ENCODE measurements at places on chromosomes 6 and 20.

DNA sequence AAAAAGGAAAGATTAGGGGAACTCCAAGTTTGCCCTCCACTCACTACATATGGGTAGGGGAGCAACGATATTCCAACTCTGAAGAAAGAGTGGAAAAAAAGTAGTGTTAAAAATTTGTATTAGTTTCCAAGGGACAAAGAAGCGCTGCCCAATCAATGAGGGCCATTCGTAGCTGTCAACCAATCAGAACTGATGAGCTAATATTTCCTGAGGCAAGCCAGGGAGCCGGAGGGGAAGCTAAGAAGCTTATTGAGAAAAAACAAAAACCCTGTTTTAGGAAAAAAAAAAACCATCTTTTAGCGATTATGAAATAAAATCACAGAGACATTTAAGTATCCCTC is 59.5 kb downstream of the TRIM38 start:
- no peak for DNase-seq

- DNase-seq, result no peak
Measured at GRCh38 chr6:136803608-136804007, 11.3 kb upstream of the MAP3K5 start.

DNA sequence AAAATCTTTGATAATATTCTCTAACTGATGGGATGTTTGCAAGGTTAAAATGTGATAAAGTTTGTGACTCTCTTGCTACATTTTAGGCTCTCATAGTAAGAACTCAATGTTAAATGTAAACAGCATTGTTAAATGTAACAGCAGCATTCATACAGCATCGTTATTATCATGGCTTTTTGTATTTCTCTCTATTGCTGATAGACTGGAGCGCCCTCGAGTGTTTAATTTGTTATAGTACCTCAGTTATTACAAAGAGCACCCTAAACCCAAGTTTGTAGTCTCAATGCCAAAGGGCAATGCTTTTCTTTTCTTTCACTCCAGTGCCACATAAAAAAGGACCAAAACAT is 14.9 kb upstream of the TTPAL start:
- no peak for DNase-seq

DNA sequence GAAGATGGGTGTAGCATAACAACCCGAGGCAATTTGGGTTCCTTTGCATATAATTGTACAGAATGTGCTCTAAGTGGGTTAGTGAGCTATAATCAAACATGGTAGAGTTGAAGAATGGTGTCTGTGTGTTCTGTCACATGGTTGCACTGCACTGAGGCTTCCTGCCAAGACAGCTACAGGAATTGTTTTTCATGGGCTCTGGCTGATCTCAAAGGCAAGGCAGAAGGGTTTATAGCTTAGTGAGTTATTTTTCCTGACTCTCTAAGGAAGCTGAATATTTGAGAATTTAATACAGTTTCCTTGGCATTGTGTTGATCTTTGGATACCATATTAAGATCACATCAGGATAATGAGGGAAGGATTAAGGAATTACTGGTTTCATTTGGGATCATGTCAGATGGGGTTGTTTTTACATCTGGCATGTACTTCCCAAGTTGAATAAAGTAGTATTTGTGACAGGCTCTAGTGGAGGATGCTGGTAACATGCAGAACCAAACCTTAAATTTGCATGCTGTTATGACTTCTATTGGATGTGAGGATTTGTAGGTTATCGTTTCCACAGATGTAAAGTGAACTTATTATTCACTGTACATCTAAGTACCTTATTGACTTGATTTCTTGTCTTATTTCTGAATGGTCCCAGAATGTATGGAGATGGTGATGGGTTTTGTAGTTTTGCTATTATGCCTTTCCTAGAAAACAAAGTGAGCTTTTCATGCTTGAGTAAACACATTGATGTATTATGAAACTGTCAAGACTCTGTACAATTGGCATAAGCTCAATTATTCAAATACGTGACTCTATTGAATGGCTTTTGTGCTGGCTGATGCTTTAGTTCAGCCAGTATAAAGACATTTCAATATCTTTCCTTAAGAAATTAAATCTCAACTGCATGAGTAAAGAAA is 43.3 kb downstream of the LRRC1 start:
- no peak for DNase-seq

GRCh38 chr20:62786157-62786556 is 10.1 kb upstream of the MRGBP start:
- DNase-seq, result no peak

DNA sequence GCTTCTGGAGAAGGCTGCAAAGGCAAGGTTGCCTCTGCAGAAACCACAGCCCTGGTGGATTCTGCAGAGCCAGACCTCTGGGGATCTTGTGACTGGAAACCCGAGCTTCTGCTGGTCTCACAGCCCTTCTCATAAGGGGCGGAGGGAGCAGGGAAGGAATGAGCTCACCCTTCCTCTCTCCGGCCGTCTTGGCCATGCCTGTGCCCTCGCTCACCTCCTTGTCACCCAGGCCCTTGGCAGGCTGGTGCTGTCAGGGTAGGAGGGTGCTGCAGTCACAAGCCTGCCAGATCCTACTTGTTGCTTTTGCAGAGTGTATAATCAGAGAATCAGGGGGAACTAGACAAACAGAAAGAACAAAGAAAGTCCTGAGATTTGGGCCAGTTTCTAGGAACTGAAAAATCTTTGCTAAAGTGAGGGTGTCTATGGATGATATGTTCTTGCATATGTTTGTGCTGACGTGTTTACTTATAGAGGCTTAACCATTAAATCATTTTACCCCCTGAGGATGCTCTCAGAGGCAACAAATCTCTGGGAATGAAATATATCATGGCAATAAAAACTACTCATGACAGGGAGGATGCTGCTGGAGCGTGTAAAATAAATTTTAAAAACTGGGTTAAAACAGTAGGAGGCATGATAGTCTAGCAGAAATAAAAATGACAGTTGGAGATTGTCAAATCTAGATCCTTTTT is 244.9 kb upstream of the SOX4 start:
- no peak for DNase-seq

- DNase-seq, result no peak
Measured at GRCh38 chr6:4814212-4814611, 38.0 kb downstream of the CDYL start.

DNA sequence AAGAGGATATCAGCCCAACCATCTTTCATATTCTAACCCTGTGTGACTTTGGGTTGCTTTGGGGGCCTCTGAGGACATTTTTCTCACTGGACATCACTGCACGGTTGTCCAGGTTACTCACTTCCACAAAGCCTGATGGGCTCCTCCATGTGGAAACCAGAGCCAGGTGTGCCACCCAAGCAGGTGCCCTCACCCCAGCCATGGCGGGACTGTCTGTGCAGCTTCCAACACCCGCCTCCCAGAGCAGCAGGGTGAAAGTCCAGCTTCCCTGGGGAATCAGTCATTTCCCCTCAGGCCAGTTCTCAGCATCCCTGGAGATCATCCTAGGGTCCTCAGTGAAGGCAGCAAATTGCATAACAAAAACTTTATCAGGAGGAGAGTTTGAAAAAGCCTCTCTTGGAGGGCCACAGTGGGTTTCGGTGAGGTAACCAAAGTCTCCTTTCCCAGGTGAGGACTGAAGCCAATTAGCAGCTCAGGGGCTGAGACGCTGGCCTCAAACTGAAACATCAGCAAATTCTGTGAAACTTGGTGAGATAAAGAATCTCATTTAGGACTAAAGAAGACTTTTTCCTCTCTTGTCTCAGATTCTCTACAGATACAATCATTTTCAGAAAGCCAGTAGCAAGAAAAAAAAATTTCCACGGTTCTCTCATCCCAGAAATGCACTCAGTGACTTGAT is 289.6 kb upstream of the CDH4 start:
- no peak for DNase-seq

GRCh38 chr6:77425216-77425615 is 38.1 kb downstream of the HTR1B start:
- no peak for DNase-seq

GRCh38 chr6:146017672-146018071 is 11.2 kb upstream of the GRM1 start:
- DNase-seq, result no peak

DNA sequence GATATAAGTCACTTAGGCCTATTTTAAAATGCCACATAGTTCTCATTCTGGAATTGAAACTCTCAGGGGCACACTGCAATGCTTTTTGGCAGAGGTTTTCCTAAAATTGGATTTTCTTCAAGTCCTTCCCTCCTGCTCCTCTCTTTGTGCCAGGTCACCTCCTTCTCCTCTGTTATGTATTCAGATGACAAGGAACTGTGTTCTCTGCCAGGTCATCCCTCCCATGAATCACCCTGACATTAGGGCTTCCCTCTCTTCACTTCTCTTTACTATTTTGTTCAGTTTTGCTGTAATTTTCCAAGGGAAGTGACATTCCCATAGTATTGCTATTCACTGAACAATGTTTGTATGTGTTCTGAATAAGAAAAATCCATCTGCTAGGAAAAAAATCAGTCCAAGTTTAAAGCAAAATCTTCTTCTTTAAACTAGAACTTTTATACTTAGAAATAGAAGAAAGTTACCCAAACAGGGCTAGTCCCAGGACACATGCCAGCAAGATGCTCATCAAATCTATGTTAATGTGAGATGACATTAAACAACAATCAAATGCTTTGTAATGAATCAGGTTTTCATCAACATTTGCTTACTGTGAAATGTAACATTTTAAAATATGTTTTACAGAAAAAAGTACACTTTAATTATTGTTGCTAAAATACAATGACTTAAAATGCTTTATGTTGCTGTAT is 461.1 kb downstream of the MMUT start:
- DNase-seq, result no peak

DNA sequence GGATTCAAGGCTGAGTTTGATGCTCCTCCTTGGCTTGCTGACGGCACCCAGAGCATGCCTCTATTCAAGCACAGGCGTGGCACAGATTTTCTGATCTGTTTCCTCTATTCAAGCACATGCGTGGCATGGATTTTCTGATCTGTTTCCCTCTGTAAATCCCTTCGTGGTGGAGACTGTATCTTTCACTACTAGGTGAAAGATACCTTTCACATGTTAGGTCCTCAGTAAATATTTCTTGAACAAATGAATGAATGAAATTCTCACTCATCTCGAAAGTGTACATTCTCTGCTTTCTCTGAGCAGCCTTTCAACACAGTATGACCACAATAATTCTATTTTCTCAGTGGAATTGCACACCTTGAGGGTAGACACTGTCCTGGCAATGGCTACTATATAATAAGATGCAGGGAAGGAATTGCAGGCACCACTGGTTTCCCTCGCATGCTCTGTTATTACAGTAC is 72.6 kb upstream of the F13A1 start:
- no peak for DNase-seq

- no peak for DNase-seq
Measured at GRCh38 chr20:32204205-32205109, 3.1 kb downstream of the PLAGL2 start.

DNA sequence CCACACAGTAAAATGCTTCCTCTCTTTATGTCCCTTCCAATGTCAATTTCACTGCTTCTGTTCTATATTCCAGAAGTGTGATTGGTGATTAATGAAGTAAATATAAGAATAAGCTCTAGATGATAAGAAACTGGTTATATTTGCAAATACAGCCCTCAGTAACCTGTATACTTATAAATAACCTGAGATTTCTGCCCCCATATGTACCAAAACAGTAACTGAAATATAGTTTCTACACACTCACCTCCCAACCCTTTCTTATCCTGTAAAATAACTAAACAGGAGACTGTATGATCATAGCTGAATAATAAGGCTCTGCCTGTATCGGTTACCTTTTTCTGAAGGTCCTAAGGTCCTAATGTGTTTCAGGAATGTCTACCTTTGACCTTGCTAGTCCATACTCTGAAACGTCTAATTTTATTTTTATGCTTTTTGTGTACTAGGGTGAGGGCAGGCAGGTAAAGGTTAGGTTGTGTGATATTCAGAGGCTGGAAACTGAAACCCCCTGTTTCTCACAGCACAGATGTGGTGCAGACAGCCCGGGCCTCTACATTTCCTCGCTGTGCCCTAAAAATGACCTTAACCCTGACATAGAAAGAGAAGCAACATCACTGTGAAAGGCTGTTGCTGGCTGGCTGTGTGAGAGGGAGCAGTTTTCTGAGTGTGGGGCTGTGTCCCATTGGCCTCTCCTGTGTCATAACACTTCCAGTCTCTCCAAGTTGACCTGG is 378.8 kb downstream of the CENPW start:
- DNase-seq, result no peak

DNA sequence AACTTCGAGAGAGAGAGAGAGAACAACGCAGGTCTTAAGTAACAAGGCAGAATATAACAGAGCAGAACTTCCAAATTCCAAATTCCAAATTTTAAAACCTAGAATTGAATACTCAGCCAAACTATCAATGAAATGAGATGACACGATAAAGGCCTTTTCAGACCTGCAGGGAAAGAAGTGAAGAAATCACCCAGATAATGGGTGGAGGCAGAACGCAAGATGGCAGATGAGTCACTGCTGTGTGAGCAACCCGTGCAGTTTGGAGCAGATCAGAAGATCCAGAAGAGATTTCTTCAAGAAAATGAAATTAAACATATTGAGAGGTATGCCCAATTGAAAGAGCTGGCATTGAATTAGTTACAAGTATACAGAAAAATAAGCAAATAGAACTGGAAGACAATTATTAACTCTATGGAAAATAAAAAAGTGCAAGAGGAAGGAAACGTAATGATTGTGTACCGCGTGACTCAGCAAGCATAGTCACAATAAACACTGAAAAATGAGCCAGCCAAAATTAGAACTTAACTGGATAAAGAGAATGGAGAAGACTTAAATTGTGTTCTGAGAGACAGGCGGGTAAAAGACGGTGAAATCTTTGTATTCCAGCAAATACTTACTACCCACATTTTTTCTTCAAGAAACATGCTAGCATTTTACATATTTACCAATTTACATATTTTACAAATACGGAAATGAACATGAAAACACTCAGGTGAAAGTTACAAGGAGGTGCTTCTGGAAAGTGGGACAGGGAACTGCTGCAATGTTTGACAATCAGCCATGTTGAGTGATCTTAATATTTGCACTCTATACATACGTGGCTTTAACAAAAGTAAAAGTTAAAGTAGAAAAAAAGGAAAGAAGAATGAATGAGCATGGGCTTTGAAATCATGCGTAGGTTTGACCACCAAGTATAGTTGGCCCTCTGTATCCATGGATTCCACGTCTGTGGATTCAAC is 87.9 kb upstream of the CDYL start:
- no peak for DNase-seq

- DNase-seq, result peak; percentile 51
Measured at GRCh38 chr6:36650848-36651478, 27.6 kb upstream of the CDKN1A start.

GRCh38 chr6:159042003-159042825 is 2.6 kb downstream of the TAGAP start:
- DNase-seq, result no peak

DNA sequence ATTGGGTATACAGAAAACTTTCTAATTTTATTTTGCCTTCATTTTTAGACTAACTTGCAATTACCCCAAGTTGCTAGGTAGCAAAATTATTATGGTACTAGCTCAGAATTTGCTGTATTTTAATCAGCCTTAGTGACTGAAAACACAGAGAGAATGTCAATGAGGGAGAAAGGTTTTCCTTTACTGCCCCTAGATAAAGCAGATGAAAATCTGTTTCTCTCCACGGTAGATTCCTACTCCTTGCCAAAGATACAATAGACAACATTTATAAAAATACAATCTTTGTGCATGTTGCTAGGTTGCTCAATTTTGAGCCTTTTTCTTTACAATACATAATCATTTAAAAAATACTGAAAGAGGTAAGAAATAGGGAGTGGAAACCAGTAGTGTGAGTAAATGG is 222.2 kb downstream of the BCKDHB start:
- DNase-seq, result no peak

- DNase-seq, result no peak
Measured at GRCh38 chr6:71481801-71482200, 193.2 kb downstream of the OGFRL1 start.

GRCh38 chr20:40397467-40397866 is 291.6 kb downstream of the MAFB start:
- no peak for DNase-seq

Measured in GM18507 (cell line).